Mesothelial cell of epicardium (in vitro differentiated cells): ENCODE measurements at places on chromosomes 5 and 9. TPM values are rescaled to one million over a fixed set of nuclear protein-coding genes. Genes with fewer than 3 reads are reported as not detected.

The ADAMTSL2 gene
- 6.2 to 7.0 TPM (median 6.5 TPM) in 3 replicates for total RNA-seq

The C9orf43 gene
- 0.64 to 0.95 TPM (median 0.72 TPM) in 3 replicates for total RNA-seq

The PCDHB8 gene
- total RNA-seq = 2.3 to 2.4 TPM (median 2.4 TPM) in 3 replicates

The SWI5 gene
- 24.1 to 26.0 TPM (median 24.3 TPM) in 3 replicates for total RNA-seq

The SPINK7 gene
- total RNA-seq = not detected in 3 replicates

The OBP2B gene
- total RNA-seq = not detected in 3 replicates

The ACTBL2 gene
- total RNA-seq = 0.07 TPM in 2 of 3 replicates, not detected in the other

The ZNF346 gene
- 42.3 to 48.6 TPM (median 46.9 TPM) in 3 replicates for total RNA-seq

The CAMK2A gene
- total RNA-seq = 3.9 to 4.1 TPM (median 4.0 TPM) in 3 replicates

The SNCAIP gene
- total RNA-seq = 102 to 113 TPM (median 109 TPM) in 3 replicates

The C8G gene
- 1.5 to 2.5 TPM (median 1.5 TPM) in 3 replicates for total RNA-seq

The FNIP1 gene
- total RNA-seq = 35.1 to 36.9 TPM (median 36.9 TPM) in 3 replicates

The TRAF1 gene
- 7.7 to 8.2 TPM (median 8.0 TPM) in 3 replicates for total RNA-seq

The RNF224 gene
- total RNA-seq = 0.16 to 0.41 TPM (median 0.29 TPM) in 3 replicates

The GHR gene
- total RNA-seq = 7.9 to 9.9 TPM (median 9.7 TPM) in 3 replicates

The JMY gene
- 15.7 to 16.7 TPM (median 16.1 TPM) in 3 replicates for total RNA-seq

The PCDHA8 gene
- total RNA-seq = 4.5 to 5.4 TPM (median 4.7 TPM) in 3 replicates

The AMBP gene
- 0.16 to 0.22 TPM in 2 of 3 replicates, not detected in the other for total RNA-seq

The COL23A1 gene
- total RNA-seq = 12.3 to 13.7 TPM (median 13.6 TPM) in 3 replicates

The ADAMTS13 gene
- total RNA-seq = 20.7 to 21.6 TPM (median 21.3 TPM) in 3 replicates

The ATP10B gene
- 0.09 to 0.14 TPM in 2 of 3 replicates, not detected in the other for total RNA-seq

The IFNB1 gene
- not detected in 3 replicates for total RNA-seq

The ACER2 gene
- 2.9 to 3.1 TPM (median 3.1 TPM) in 3 replicates for total RNA-seq

The TRIM36 gene
- 1.3 to 2.5 TPM (median 1.3 TPM) in 3 replicates for total RNA-seq

The PCDHB10 gene
- total RNA-seq = 10.8 to 11.9 TPM (median 11.7 TPM) in 3 replicates

The RAB3C gene
- total RNA-seq = 0.77 to 1.2 TPM (median 0.80 TPM) in 3 replicates

The LHX3 gene
- not detected in 3 replicates for total RNA-seq

The SPATA31A3 gene
- not detected in 3 replicates for total RNA-seq

The OR1L1 gene
- not detected in 3 replicates for total RNA-seq

The GPR21 gene
- 2.9 to 3.8 TPM (median 3.7 TPM) in 3 replicates for total RNA-seq

The PCA3 gene
- not detected in 3 replicates for total RNA-seq

The FCN1 gene
- total RNA-seq = not detected in 3 replicates
